ENCODE measurements at places on chromosomes 2 and 18.

DNA sequence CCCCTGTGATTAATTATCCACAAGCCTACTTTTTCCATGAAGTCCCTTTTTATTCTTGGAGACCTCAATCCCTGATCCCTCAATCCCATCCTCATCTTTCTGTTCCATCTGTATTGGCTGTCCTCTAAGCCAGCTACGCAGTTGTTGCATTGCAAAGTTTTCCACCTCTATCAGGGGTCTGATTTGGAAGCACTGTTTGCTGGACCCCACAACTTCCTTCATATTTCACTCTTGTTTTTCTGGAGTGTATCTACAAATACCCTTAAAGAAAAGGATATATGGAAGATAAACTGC lies 22.4 kb downstream of the FN1 start:
- no peak for DNase-seq

DNA sequence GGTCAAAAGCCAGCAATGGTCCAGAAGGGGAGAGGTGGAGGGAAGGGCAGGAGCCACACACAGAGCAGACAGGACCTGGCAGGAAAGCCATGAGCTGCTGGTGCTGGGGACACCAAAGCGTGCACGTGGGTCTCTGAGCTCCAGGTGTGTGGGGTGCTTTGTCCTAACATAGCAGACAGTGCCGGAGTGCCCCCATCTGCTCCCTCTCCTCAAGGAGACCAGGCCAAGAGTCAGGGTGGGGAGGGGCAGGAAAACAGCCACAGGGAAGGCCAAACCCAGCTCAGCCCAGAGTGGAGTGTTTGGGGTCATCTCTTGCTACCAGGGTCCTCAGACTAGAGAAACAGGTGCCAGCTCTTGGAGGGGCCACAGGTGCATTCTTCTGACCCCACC lies 4.2 kb upstream of the GPC1 start:
- DNase-seq: no peak

- no peak for DNase-seq
These were observed 429.2 kb downstream of the TNS1 start for GRCh38 chr2:217573571-217573970.

DNA sequence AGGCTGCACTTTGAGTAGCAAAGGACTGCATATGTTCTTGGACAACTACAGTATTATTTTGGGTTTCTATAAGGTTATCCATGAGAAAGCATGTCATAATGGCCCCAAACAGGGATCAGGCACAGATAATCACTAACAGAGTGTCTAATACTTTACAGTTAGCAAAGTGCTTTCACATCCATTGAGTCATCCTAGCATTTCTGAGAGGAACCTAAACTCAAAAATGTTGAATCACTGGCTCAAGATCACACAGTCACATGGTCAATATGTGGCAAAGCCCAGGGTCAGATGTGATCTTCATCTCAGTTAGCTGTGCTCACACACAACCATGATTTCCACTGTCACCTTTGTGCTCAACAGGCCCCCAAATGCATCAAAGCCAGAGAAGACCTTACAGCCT lies 156.1 kb upstream of the VRK2 start:
- peak; percentile 35 for DNase-seq

GRCh38 chr2:171879865-171880264 lies 14.2 kb downstream of the SLC25A12 start:
- no peak for DNase-seq

DNA sequence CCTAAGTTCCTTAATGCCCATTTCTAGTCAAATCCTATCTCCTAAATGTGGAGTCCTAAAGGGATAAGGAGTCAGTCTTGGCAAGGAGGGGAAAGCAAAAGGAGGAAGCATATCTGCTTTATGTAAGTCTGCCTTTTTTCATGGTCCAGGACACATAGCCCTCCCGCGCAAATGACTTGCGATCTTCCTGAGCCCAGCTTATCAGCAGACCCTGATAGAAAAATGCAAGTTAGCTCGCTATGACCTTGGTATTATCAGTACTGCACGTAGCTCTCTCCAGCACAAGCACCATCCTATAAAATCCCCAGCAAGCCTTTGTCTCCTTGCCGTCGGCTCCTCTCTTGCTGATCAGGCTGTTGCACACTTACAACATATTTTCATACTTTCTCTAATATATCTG lies 281.4 kb upstream of the KCNH7 start:
- no peak for DNase-seq

DNA sequence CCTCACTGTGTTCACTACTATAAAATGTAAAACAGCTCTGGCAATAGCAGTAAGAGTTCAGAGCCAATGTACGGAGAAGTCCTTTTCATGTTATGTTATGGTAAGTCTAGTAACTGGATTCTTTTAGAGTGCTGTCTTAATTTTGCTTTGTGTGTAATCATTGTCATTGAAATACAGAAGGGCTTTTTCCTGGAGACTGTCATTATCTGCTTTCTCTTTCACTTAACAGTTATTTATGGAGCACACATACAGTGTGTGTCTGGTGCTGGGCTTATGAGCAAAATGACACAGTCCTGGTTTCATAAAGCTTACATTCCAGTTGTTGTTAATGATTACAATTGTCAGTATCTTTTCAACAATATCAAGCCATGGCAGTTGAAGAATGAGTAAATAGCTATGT lies 95.5 kb downstream of the CCDC102B start:
- DNase-seq: no peak

GRCh38 chr18:10100196-10100595 lies 186.4 kb downstream of the VAPA start:
- no peak for DNase-seq

- DNase-seq: peak; percentile 79
These were observed 153.6 kb upstream of the CCDC195 start for GRCh38 chr2:224869601-224870233.

GRCh38 chr2:234191819-234192407 lies 141.4 kb downstream of the SPP2 start:
- no peak for DNase-seq

GRCh38 chr2:96407041-96407918 lies 71.7 kb downstream of the NCAPH start:
- DNase-seq: peak; percentile 51

GRCh38 chr2:201349601-201350000 lies 7.5 kb downstream of the FLACC1 start:
- no peak for DNase-seq

DNA sequence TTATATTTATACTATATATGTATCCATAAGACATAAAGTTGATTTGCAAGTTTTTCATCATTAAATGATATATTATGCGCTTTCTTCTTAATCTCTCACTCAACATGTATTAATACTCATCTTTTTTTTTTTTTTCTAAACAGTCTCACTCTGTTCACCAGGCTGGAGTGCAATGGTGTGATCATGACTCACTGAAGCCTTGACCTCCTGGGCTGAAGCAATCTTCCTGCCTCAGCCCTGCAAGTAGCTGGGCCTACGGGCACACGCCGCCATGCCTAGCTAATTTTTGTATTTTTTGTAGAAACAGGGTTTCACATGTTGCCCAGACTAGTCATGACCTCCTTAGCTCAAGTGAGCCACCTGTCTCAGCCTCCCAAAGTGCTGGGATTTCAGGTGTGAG lies 51.4 kb upstream of the MAP4K3 start:
- DNase-seq: peak; percentile 74

DNA sequence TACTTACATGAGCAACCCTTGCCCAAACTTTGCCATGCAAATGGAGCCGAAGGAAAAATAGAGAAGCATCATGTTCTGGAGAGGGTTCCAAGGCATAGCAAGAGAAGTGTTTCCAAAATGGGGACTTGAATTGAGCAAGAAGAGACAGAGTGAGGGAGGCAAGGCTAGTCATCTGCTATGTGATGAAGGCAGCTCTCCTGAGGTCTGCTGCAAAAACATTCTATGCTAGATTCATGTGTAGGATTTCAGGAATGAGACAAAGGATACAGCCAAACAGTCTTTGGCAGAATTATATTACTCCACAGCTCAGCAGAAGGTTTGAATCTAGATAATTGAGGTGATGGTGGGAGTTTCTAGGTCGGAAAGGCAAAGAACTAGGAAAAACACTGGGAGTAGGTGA lies 24.1 kb upstream of the MRPL19 start:
- DNase-seq: no peak

GRCh38 chr2:72096181-72096580 lies 51.5 kb downstream of the CYP26B1 start:
- DNase-seq: no peak

GRCh38 chr2:201830666-201831065 lies 24.3 kb downstream of the CDK15 start:
- DNase-seq: no peak

DNA sequence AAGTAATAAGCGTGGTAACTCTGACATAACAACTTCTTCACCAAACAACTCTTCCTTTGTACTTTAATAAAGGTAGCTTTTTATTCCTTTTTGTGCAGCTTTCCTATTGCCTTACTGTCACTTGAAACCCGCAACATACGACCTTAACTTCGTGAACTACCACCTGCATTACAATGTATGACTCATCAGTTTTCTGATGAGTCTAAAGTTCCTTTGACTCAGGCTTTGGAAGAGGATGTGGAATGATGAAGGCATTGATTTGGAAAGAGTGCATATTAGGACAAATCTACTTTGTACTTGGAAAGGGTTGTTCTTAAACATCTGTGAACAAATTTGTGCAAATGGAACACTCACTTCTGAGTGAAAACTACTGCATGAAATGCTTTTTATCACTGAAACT lies 1012.1 kb downstream of the TMEM182 start:
- DNase-seq: no peak

DNA sequence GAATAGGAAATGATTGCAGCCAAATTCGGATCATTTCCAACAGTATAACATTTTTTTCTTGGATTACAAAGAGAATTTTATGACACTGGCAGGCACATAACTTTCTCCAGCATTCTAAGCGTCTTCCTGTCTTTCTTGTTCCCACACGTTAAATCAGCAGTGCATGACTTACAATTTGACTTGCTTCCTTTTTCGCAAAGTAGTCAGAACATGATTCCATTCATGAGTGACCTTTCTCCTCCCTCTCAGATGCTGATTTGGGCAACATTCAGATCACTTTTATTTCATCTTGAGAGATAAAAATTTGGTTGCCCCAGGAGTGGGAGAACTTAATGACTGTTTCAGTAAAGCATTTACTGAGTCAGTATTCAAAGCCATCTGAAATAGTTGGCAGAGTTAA lies 858.7 kb upstream of the ACVR2A start:
- DNase-seq: no peak

DNA sequence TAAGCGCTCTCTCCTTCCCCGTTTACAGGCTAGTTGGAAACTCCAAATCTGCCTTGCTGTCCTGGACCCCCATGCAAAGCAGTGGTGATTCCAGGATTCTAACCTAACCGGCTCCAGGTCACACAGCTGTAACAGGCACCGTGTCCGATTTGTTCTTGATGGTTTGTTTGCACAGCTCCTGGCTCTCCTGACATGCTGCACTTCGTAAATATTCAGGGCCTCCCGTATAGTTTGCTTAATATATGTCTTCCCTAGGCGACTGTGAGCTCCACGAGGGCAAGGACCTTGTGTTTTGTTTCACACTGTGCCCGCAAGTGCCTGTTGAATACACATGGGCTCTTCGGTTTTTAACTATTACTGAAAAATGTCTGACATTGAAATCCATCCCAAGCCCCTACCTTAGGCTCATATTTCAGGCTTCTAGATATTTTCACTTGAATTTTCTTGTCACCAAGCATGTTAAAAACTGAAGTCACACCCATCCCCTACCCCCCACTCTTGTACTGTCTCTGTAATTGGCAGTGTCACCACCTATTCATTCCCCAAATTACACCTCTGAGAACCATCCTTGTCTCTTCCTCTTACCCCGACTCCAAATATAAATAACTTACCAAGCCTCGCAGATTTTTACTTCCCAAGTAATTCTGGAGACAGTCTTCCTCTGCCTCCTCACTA lies 1.0 kb upstream of the PUM2 start:
- no peak for DNase-seq

GRCh38 chr2:111966241-111966640 lies 67.8 kb downstream of the MERTK start:
- DNase-seq: no peak

DNA sequence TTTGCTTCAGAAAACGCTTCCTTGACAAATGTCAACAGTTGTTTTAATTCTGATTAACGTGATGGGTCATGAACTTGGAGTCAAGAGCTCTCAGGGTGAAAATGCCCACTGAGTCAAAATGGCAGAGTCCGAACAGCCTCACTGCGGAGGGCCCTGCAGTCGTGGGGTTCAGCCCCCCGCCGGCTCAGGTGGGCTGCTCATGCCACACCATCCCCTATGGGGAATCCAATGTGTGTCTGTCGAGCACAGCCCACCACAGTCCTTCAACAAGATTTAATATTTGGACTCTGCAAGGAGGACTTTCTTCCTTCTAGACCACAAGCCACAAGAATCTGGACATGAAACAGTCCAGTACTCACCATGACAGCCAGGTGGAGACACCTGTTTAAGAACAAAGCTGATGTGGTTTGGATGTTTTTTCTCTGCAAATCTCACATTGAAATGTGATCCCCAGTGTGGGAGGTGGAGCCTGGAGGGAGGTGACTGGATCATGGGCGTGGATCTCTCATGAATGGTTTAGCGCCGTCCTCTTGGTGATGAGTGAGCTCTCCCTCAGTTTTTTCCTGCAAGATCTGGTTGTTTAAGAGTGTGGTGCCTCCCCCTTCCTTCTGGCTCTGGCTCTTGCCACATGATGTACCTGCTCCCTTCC lies 201.0 kb downstream of the NDUFA10 start:
- no peak for DNase-seq

- DNase-seq: no peak
These were observed 203.4 kb upstream of the RND3 start for GRCh38 chr2:150690870-150691269.

DNA sequence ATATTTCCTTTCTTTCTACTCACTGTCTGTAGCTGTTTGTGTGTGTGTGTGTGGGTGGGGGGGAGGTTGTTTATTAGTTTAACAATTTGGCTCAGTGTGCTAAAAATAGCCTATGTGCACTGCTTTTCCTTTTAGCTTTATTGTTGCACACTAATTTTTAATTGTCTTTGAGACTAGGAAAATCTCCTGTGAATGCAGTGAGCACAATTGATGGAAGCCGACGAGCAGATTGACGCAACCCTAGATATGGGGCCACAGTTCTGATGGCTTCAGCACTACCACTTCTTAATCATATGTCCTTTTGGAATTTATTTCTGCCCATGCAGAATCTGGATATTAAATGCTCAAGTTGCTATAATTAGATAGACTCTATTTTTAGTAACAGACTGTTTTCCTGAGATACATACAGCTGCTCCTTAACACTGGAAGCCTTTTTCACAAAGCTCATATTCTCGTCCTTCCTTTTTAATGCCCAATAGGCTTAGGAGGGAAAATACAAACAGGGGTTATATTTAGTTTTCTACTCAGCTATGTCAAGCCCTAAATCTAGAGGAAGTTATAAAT lies 109.1 kb downstream of the IRS1 start:
- no peak for DNase-seq

GRCh38 chr2:73979686-73980085 lies 5.0 kb upstream of the TET3 start:
- DNase-seq: peak; percentile 71

GRCh38 chr2:142946941-142947340 lies 69.5 kb downstream of the KYNU start:
- no peak for DNase-seq

DNA sequence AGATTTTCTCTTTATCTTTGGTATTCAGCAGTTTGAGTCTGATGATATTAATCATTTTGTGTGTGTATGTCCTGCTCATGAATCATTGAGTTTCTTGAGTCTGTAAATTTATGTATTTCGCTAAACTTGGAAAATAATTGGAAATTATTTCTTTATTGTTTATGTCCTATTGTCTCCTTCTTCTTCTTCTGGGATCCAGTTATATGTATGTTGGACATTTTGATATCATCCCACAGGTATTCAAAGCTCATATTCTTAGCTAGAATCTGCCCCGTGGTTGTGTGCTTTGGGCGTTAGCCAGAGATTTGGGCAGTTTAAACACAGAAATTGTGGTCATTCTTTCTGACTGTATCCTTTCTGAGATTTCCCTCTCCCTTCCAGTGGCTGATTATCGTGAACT lies 243.0 kb upstream of the SPRED2 start:
- DNase-seq: no peak

- no peak for DNase-seq
These were observed 397.9 kb upstream of the RGPD4 start for GRCh38 chr2:107428781-107429180.

All from AG09309 (cell line).